Activated CD8-positive, alpha-beta memory T cell treated with anti-CD3 and anti-CD28 coated beads for 1 hour (primary cell): ENCODE measurements at places on chromosomes 5 and 9.

- no peak for DNase-seq
These were observed 225.0 kb upstream of the ANKRD55 start for GRCh38 chr5:56457887-56458812.

GRCh38 chr5:78211052-78211451, 83.4 kb downstream of the AP3B1 start:
- DNase-seq: no peak

GRCh38 chr9:121210536-121210935, 8.9 kb upstream of the RAB14 start:
- no peak for DNase-seq

- no peak for DNase-seq
These were observed 290.5 kb downstream of the BNC2 start for GRCh38 chr9:16579872-16580432.

GRCh38 chr5:53766673-53767072, 206.2 kb downstream of the NDUFS4 start:
- DNase-seq: no peak

GRCh38 chr5:91171322-91171721, 211.8 kb downstream of the ARRDC3 start:
- no peak for DNase-seq

DNA sequence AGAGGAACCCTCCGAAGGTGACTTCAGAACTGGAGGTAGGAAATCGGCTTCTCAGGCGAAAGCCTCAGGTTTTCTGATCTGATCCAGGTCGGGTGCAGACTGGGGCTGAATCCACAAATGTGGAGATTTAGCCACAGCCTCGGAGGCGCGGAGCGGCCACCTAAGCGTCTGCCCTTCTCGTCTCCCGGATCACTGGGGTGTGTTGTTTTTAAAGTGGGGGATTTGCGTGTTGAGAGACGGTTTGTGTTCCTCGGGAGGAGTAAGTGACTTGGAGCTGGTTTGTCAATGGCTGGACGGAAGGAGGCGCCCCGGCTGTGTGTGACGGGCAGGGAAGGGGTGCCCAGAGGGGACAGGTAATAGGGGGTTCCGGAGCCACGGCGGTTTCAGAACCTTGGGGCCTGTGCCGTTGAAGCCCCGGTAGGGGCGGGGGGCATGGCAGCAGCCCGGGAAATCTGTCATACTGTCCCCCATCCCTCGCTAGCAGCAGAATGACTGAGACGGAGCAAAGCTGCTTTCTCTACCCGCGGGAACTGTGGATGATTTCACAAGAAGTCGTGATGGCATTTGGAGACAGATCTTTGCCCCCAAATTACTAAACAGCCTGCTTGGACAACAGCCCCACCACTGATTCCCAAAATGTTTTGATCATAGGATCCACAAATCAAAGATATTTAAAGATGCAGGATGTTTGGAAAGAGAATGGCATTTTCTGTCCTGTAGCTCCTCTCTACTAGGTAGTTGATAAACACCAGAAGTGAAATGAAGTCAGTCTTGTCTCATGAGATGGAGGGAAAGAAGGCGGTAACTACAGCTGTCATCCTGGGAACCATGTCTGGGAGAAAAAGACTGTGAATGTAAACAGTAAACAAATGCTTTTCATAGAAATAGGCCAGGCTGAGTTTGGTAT, 216.5 kb downstream of the PDZD2 start:
- no peak for DNase-seq

DNA sequence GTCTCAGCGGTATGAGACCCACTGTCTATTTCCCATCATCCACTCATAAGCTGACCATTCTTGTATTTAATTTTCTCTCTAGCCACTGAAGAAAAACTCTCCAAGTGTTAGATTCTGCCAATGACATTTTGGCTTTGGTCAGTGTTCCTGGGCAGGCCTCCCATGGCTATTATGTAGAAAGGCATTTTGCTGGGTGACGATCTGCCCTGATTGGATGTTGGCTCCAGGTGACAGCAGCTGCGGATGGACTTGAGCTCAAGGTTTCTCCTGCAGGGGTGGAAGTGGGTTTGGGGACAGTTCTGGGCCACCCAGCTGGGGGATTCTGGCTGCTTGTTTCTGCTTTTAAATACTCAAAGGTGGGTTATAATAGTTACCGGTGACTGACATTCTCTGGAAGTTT, 31.6 kb downstream of the ACSL6 start:
- DNase-seq: no peak

GRCh38 chr5:14608169-14608568, 26.6 kb downstream of the OTULINL start:
- no peak for DNase-seq

GRCh38 chr5:158552241-158552640, 547.5 kb downstream of the EBF1 start:
- no peak for DNase-seq

GRCh38 chr5:2764581-2764980, 13.1 kb upstream of the IRX2 start:
- DNase-seq: no peak

DNA sequence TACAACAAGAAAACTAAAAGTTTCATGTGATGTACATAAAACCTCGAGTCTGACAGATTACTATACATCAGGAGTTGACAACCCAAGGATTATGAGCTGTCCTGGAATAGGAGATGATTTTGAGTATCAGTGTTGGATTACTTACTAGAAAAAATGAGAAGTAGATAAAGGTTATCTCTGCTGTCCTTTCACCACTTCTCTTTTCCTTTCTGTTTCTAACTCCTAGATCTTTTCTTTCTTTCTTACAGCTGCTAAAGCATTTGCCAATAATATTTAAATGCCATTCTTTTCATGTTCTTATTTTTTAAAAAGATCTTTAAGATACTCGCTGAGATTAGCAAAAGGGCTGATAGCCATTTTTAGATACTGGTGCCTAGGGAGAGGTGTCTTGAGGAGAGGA, 14.8 kb downstream of the RBM27 start:
- DNase-seq: no peak

- no peak for DNase-seq
These were observed 126.9 kb upstream of the ANKH start for GRCh38 chr5:14998491-14998890.

GRCh38 chr5:150263801-150264621, 25.6 kb downstream of the CAMK2A start:
- DNase-seq: no peak

- DNase-seq: no peak
These were observed 1.7 kb upstream of the PTGDS start for GRCh38 chr9:136975644-136976043.

- no peak for DNase-seq
These were observed 45.0 kb upstream of the IPPK start for GRCh38 chr9:92714787-92715487.

DNA sequence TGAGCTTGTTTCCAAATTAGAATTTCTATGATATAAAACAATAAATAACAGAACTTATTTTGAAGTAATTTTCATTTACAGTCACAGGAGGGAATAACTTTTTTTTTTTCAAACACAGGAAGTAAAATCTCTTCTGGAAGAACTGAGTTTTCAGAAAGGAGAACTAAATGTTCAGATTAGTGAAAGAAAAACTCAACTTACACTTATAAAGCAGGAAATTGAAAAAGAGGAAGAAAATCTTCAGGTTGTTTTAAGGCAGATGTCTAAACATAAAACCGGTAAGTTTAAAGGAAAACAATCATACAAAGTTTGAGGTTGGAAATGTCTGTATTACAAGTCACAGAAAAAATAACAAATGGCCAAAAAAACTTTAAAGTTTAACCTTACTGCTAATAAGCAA, 41.6 kb downstream of the RAB14 start:
- no peak for DNase-seq
